ENCODE measurements at places on chromosomes 1 and 21.
A peak's percentile ranks its signal among the peaks of the same experiment; 100 is the strongest.

- ATAC-seq = peak; percentile 71
These were observed 704 bp upstream of the CRABP2 start for GRCh38 chr1:156705918-156706656.

DNA sequence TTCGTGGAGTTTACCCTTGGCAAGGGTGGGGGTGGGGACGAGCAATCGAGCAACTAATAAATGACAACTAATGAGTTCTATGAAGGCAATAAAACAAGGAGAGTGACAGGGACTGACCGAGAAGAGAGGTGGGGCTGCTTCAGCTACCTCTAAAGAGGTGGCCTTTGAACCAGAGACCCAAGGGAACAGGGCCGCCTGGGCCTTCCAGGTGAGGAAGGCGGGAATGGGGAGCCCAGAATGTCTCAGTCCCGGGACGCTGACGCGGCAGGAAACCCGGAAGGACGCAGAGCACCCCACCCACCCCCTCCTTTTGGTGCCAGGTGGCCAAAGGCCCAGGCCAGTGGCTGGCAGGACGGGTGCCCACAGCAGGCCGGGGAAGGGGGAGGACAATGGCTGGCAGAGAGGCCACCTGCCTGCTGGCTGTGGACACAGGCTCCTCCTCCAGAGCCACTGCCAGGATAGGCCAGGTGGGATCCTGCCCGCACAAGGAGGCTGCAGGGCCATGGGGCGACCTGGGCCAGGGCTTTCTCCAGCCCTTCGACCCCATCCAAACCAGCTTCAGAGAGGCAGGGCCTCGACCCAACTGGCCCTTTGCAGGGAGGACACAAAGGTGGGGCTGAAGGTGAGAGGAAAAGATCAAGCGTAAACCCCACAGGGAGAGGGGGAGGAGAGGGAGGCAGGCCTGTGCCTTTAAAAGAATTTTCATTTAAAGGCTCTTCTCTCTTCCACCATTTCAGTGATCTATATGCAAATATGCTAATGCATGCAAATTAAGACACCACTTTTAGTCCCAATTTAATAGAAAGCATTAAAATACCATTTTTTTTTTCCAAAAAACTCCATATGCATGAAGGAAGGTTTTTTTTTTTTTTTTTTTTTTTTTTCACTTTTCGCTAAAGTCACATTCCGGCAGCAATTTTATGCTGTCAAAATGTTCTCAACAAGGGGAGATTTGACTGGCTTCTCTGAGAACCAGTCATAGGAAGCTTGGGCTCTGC, 58.1 kb downstream of the CASZ1 start:
- no peak for ATAC-seq

DNA sequence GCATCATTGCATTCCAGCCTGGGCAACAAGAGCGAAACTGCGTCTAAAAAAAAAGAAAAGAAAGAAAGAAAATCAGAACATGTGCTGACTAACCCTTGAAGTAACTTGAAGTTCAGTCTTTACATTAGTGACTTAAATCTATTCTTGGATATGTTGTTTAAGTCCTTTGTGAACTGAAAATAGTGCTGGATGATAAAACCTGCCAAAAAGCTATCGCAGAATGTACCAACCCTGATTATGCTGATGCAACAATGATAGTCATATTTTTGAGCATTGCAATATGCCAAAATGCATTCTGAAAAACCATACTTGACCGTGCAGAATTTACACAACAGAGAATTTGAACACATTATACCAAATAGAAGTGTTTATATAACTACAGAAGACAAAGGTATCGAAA, 30.7 kb downstream of the SHISAL2A start:
- no peak for ATAC-seq

DNA sequence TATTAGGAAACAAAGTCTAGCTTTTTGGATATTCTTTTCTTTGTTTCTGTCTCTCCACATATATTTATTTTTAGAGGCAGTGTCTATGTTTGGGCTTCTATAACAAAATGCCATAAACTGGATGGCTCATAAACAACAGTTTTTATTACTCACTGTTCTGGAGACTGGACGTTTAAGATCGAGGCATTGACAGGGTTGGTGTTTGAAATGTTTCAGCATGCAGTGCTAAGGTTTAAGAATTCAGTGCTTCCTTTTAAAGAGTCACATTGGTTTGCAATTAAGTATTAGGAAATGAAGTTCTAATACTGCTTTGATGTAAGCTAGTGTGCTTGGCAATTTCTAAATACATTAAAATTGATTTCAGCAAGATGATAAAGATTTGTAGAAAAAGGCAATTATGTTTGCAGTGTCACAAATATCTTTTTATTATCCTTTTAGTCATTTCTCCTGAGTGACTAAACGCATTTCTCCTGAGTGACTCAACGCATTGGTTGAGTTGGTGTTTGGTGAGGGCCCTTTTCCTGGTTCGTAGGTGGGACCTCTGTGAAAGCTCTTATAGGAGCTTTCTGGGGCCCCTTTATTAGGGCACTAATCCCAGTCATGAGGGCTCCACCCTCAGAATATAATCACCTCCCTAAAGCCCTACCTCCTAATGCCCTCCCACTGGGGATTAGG, 317.0 kb downstream of the USP25 start:
- ATAC-seq = no peak

DNA sequence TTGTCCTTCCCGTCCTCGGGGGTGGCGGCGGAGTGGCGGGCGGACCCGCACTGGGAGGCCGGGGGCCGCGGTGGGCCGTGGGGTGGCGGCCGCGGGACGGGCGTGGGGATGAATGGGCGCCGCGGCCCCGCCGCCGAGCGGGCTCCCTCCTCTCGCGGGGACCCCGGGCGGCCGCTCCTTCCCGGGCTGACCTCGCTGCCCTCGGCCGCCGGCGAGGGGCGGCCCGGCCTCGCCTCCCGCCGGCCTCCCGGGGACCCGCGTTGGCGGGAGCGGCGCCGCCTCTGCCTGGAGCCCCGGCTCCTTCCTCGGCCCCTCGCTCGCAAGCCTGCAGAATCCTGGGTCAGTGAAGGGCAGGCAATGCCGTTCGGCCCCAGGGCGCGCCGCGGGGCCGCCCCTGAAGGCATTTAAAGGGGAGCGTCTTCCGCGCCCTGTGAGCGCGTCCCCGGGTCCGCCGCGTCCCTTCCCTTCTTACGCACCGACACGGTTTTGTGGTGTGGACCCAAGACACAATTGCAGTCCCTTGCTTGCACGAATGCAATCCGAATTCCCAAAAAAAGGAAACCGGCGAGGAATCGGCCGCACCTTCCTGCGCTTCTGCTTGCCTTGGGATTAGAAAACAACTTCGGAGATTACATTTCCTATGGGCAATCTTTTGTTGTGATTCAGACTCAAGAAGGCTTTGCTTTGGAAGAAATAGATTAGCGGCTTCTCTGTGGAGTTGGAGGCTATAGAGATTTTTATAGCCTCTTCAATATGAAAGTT, 776 bp downstream of the ITSN1 start:
- ATAC-seq = no peak

Data from motor neuron (in vitro differentiated cells).